Esophagus muscularis mucosa (tissue), 4 donors: ENCODE measurements at places on chromosomes 2 and 18.

DNA sequence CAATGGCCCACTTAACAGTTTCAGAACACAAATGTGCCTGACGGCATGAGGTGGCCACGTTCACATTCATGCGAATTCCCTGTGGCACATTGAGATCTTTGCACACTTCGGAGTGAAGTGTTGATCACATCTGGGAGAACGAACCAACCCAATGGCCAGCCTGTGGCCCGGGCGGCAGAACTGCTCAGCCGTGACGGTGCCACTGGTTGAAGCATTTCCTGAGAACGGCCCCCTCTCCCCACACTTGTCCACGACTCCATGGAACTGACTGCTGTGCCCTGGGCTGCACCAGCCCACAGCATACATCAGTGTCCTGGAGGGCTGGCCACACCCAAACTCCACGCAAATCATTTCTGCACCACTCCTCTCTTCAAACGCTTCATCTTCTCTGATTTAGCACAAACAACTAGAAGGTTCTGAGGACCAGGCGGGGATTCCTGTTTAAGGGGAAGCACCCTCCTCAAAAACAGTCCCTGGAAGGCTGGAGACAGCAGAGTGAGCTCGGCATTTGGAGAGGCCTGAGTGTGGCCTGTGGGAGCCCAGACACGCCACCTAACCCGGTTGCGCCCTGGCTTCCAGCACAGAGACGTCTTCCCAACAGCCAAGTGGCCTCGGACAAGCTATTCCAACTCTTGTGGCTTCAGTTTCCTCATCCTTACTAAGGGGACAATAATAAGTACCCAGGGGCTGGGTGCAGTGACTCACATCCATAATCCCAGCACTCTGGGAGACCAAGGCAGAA is 9.9 kb upstream of the SALL3 start:
- no peak for DNase-seq

DNA sequence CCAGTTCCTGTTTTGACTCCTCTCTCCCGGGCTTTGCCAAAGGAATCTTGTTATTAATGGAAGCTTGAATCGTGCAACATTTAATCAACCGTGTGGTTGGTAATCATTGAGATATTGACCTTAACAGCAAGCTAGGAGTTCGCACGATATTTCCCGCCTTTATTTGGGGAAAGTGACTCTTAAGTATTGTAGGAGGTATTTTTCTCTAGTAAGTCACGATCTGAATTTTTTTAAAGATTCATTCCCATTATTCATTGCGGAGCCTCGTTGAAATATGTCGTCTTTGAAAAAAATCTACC is 663 bp downstream of the NUP35 start:
- DNase-seq = no peak

- no peak for DNase-seq
Observed at GRCh38 chr18:61362511-61362910, 29.3 kb downstream of the CDH20 start.

DNA sequence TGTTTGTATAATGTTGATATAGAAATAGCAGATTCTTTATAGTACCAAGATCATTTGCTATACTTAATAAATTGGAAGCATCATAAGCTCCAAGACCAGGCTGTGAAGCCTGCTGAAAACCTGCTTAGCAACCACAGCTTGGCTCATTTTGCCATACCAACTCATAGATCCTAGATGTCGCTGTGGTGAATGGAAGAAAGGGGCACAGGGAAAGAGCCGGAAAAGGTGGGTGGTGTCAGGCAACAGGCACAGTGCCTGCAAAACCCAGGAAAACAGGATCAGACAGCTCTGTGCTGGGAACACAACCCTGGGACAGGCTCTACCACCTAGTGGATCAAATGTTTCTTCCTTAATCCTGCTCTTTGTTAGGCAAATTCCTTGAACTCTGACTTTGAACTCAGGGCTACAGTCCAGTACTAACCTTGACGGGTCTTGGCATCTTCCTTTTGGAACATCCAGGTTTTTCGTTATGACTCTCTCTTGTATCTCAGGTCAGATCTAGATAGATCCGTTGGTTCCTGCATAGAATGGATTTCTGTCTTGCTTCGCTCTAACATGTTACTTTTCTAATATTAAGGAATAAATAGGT is 31.6 kb downstream of the TWSG1 start:
- no peak for DNase-seq
